ENCODE measurements at places on chromosomes 7 and 10.

DNA sequence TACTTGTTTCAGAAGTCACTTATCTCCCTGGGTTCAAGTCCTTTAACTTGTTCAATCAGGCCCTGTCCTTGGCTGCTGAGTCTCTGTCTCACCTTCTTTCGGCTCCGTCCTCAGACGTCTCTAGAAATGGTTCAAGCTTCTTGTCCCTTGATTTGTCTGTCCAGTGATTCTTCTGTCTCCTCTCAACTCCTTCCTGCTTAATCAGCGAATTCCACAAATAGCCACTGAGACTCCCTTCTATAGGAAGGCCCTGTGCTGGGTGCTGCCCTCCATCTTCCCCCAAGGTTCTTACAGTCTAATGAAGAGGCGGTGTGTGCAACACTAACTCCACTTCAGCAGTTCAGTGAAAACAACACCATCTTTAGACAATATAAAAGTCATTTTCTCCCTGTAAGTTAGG, 12.7 kb downstream of the FAM241B start:
- DNase-seq, result no peak

GRCh38 chr7:109092268-109092667, 522.6 kb downstream of the DNAJB9 start:
- DNase-seq, result no peak

DNA sequence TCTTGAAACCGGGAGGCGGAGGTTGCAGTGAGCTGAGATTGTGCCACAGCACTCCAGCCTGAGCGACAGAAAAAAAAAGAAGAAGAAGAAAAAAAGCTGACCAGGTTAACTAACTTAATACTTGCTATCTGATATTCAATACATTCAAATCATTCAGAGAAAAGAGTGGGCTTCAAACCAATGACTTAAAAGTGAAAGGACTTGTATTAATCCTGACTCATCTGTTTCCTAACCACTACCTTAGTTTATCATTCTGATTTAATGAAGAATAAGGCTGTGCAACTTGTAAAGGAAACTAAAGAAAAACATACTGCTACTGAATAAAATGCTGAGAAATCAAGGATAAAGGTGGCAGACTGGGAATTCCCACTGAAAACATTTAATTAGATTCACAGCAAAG, 128.4 kb downstream of the NRBF2 start:
- DNase-seq, result no peak

DNA sequence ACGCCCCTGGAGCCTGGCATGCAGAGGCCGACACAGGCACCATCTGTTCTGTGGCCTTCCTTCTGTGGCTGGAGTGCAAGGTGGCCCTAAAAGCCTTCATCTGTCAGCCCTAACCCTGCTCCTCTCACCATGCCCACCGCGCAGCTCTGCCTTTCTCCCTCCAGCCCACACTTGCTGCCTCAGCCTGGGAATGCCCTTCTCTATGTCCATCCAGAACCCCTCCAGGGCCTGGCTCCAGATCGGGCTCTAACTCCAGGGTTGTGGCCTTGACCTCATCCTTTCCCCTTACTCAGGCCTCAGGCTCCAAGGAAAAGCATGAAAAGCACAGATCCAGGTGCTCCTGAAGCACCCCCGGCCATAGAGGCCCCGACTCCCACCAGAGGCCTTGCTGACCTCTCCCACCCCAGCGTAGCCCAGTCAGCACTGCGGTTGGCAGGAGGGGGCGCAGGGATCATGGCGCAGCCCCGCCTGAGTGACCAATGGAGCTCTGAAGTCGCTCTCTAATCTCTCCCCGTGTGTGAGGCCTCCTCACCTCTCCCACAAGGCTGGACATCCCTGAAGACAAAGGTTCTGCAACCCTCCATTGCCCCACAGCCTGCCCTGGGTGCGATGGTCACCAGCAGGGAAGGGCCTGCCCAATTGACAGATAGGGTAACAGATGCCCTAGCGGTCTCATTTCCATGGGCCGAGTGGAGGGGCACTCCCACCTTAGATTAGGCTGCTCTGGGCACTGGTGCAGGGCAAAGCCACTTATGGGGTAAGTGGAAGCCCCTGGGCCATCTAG, 9.2 kb downstream of the ZCCHC24 start:
- DNase-seq, result no peak

- DNase-seq, result no peak
Observed at GRCh38 chr7:28960071-28960840, 2.1 kb upstream of the TRIL start.

DNA sequence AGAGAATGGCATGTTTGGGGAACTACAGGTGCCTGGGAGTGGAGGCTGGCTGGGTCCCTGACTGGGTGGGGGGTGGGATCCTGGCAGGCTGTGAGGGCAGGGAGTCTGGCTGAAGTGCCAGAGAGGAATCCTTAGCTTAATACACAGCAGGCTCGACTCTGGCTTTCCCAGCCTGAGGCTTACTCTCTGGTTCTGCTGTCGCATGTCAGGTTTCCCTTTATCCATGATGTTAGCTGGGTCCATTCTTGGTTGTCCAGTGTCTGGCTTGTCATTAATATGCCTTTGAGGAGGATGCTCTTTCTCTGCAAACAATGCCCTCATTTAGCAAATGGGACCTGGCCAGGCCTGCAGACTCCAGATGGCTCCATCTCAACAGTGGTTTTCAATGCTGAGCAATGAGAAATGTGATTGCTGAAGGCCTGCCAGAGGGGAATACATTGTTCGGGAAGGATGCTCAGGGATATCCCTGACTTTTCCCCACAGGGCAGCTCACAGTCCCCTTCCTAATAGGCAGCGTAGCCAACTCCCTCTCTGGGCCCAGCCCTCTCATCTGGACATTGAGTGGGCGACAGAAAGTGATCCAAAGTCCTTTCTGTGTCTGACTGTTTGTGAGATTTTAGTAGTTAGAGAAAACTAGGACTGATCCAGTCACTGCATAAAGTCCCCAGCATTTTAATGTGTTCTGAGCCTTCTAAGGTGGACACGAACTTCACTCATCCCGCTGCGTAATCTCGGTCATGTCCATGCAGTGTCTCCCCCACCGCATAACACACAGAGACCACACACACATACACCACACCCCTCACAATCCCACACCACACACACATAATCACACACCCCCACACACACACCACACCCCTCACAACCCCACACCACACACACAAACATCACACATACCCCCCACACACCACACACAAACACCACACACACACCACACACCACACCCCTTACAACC, 124.9 kb downstream of the ANLN start:
- DNase-seq, result no peak

DNA sequence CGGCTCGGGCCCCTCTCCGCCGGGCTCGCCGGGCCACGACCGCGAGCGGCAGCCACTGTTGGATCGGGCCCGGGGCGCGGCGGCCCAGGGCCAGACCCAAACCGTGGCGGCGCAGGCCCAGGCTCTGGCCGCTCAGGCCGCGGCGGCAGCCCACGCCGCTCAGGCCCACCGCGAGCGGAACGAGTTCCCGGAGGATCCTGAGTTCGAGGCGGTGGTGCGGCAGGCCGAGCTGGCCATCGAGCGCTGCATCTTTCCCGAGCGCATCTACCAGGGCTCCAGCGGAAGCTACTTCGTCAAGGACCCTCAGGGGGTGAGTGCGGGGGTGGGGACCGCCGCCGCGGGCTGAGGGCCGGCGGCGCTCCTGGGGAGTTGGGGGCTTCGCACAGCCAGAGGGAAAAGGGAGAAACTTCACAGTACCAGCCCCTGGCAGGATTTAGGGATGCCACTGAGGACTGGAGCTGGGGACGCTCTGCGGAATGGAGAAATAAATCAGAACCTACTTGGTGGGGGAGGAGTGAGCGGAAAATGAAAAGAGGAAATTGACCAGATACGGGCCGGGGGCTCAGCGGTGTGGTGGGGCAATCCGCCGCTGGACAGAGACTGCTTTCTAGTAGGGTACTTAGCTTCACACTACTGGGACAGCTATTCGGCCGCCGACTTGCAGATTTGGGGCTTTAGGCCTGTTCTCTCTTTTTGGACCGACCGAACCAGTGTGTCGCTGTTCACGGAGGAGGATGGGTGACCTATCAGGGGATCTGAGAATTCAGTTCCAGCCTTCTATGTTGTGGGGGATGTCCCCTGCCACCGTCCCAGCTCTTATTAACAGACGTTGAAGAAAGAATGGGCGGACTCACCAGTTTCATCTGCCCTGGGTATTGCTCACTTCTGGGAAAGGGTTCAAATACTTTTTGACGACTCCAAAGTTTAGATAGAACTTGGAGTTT, 669 bp downstream of the PI4K2A start:
- DNase-seq, result no peak

GRCh38 chr10:90313576-90314325, 544.1 kb downstream of the HTR7 start:
- DNase-seq, result no peak

DNA sequence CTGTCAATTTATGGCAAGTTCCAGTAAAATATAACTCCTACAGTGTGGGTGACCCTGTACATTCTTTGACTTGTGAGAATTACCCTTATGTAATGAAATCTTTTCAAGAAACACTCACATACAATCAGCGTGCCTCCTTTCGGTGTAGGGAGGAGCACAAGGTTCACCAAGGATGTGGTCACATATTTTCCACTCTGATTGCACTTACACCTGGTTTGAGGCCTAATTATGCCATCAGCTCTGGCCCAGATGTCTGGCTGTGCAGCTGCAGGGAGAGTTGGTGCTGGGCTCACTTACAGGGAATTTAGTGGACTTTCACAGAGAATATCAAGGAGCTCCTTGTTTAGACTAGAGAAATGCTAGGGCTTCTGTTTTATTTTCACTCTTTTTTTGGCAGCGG, 146.0 kb upstream of the STEAP4 start:
- no peak for DNase-seq
